Activated T-helper 9 cell treated with anti-CD3 and anti-CD28 coated beads, Interleukin-2, amount 50 U/mL, for 16 hours (primary cell): ENCODE measurements at places on chromosomes 1 and 21.

GRCh38 chr1:178060789-178061556 lies 32.9 kb upstream of the RASAL2 start:
- no peak for DNase-seq

DNA sequence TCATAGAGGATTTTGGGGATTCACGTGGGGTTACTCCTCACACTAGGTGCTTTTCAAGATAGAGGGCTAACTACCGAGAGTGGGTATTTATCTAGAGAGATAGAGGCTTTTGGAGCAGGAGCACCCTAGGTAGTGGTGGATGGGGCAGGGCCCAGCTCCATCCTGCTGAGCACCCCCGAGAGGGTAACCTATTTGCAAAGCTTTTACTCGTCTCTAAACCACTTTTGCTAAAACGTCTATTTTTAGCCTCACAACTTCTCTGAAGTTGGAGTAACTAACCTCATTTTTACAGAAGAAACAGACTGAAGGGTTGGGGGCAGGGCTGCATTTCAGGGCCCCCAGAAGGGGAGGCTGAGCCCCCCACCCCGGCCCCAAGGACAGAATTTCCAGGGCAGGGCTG lies 12.3 kb upstream of the PIK3CD start:
- DNase-seq, result no peak

- no peak for DNase-seq
These were observed 2.1 kb downstream of the RIPK4 start for GRCh38 chr21:41764558-41765419.

DNA sequence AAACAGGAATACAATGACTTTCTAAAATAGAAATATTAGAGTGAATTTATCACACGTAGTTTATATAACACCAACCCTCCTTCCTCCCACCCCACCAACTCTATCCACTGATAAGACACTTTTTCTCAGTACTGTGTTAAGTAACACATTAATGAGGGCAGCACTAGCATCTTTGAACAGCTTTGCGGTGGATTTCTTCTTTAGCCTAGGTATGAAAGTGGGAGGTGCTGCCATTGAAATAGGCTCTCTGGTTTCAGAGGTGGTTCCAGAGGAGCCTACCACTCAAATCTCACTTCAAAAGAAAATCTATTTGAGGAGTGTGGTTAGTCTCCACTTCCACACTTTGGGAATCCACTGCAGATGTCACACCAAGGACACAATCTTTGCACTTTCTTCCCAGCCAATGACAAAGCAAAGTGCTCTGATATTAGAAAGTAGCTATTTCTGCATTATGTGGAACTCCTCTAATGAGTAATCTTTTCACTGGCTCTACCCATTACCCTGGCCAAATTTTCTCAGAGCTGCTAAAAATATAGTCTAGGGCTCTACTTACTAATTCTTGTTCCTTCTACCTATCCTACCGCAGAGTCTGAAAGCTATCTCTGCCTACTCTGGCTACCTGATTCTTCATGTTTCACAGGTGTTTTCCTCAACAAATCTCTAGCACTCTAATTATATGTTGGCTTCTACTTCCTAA lies 1667.8 kb downstream of the MRPL39 start:
- no peak for DNase-seq

DNA sequence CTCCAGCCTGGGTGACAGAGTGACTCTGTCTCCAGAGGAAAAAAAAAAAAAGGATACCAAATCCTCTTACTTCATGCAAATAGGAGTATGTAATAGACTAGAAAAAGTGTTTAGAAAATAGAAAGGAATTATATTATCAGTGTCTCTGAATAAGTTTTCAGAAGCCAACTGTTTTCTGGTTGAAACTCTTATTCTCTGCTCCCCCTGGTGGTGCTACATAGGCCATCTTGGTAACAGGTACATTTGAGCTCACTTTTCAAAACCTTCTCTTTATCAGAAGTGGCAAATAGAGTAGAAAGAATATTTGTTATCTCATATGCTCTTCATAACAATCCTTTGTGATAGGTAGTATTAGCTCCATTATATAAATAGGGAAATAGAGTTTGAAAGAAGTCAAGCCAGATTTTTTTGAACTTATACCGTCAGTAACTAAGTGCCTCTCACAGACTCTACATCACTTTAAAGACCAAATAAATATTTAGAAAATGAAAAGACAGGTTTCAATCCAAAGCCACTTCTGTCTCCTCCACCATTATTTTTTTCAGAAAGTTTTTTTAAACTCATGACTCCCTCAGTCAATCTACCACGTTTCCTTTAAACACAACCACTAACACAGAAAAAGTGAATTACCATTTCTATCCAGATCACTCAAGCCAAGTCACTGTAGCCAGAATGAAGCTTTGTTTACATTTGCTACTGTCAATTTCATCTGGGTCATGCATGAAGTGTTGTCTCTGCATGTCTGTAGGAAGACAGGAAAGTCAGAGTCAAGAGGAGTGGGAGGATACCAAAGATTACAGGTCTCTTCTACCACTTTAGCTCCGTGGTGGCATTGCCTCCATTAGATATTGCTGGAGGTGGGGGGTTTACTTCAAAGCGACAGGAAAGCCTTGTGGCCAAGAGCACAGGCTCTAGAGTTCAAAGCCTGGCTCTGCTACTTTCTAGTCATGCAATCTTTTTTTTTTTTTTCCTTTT lies 45.6 kb downstream of the IL23R start:
- peak; percentile 14 for DNase-seq

- no peak for DNase-seq
These were observed 151.1 kb downstream of the ZNF281 start for GRCh38 chr1:200258447-200259375.

GRCh38 chr1:162019006-162019405 lies 4.7 kb downstream of the OLFML2B start:
- no peak for DNase-seq

- DNase-seq, result peak; percentile 27
These were observed 2.7 kb upstream of the NPHP4 start for GRCh38 chr1:5994713-5995621.

- no peak for DNase-seq
These were observed 134.3 kb downstream of the MATN1 start for GRCh38 chr1:30589083-30589482.

DNA sequence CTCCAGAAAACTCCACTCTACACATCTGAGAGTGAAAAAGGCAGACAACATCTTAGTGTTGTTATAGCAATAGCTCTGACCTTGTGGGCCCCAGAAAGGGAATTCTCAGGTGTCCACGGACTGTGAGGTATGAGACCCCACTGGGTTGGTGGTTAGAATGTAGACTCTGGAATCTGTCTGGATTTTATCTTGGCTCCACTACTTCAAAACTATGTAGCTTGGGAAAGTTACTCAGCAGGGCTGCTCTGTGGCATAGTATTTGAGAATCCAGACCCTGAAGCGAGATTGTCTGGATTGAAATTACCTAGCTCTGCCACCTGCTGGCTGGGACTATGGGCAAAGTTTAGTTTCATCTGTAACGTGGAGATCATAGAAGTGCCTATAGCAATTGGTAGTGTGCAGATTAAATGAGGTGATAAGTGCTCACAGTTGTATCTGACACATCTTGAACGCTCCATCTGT lies 25.8 kb downstream of the PRDM2 start:
- peak; percentile 10 for DNase-seq

DNA sequence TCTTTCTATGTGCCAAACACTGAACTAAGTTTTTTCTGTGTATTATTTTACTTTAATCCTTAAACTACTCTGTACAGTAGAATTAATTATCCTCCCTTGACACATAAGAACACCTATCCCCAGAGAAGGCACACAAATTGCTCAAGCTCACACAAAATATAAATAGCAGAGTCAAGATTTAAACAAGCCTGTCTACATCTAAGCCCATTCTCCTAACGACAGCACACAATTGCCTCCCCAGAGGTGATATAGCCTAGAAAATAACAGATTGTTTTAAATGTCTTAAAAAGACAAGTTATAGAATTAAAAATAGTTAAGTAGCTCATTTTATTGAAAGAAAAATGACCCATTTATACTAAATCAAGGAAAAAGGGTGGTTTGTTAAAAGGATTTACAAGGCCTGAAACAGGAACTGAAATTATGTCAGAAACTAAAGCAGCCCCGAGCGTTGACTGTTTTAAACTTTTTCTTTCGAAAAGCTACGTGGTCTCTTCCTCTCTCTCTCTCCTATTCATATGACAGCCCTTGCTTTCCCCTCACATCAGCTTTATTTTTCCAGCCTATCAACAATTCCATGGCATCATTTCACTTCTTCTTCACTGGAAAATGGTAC lies 30.5 kb downstream of the TNFSF18 start:
- DNase-seq, result no peak

DNA sequence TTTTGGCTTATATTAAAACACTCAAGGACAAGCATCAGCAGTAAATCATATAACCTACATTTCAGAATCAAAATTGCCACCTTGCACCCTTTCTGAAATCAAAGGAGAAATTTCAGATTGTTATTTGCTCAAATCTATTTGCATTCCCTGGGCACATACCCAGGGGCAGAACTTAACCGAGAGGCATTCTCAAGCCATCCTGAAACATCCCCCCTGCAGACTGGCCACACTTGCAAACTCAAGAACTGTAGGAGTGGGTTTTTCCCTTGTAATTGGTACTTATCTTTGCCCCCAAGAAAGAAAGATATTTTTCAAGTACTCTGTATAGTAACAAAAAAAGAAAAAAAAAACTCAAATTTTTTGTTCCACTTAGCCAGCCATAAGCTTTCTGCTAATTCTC lies 213.6 kb upstream of the ESRRG start:
- no peak for DNase-seq

DNA sequence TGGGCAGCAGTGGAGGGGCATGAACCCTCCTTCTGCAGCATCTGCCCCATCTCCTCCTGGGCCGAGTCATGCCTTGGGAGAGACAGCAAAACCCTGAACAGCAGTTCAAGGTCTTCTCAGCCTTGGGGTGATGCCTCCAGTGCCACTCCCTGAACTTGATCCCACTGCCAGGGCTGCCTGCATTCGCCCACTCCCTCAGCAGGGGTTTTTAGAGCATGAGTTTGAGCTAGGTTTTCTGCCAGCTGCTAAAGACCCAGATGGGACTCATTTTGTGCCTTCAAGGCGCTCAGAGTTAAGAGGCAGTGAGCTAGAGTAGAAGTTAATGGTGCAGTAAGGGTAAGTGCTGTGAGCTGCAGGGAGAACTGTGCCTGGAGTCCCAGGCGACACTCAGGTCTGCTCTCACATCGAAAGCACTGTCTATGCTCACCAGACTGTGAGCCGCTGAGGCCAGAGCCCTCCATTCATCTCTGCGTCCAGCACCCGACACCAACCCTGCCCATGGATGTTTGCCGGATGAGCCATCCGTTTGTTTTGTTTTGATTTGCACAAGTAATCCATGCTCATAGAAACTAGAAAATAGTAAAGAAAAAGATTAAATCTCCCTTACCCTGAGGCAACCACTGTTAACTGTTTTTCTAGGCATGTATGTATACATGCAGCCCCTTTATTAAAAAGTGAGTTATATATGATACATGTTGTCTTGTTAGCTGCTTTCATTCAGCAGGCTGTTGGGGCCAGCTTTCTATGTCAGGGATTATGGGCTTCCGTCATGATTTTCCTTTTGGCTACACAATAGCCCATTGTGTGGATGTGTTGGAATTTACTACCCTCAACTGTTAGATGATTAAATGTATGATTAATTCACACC lies 67.8 kb downstream of the VPS26C start:
- no peak for DNase-seq

GRCh38 chr1:1125945-1126344 lies 10.1 kb upstream of the C1orf159 start:
- DNase-seq, result no peak

DNA sequence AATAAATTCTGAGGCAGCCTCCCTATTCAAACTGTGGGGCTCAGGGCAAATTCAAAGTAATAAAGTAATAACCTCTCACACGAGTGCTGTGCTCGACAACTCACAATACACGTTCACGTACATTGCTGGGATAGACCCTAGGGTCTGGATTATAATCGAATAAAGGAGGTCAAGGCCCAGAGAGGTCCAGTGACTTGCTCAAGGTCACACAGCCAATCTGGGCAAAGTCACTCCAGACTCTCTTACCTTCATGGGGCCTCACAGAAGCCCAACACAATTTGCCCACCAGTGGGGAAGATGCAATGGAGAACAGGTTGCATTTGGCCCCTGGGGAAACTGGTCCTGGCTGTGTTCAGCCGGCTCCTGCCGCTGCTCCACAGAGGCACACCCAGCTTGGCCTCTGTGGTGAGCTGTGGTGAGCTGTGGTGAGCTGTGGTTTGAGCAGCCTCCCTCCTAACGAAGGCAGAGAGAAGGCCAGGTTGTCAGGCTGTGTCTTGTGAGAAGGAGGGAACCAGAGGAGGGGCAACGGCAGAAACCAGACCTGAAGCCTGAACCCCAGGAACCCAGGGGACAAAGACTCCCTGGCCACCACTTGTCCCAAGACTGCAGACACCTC lies 35.1 kb downstream of the NUAK2 start:
- peak; percentile 31 for DNase-seq

DNA sequence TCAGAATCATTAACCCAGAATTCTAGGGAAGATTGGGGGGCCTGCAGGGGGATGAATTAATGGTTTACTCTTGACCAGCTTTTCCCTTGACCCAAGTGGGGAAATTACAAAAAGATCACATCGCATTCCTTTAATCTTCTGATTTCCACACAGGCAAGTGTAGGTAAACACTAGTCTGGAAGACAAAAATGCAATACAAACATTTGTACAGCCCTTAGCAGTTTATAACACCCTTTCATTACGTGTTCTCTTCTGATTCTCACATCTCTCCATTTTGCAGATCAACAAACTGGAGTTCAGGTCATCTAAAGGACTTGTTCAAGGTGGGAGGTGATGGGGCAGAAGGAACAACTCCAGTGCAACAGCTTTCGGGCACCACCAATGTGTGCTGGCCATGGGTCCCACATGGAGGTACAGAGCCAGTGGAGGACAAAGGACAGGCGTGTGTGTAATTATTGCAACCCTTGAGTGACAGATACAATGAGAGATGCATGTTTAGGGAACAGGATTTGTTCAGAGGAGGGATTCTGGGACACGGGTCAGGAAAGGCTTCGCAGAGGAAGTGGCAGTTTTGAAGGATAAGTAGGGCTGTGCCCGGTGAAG lies 20.4 kb downstream of the ATF3 start:
- no peak for DNase-seq

- no peak for DNase-seq
These were observed 105.9 kb upstream of the EDEM3 start for GRCh38 chr1:184860535-184860934.

GRCh38 chr1:77012066-77012465 lies 144.8 kb downstream of the ST6GALNAC5 start:
- DNase-seq, result no peak
